ENCODE measurements at places on chromosomes 12 and 14. TPM values are rescaled to one million over a fixed set of nuclear protein-coding genes. Genes with fewer than 3 reads are reported as not detected.
A peak's percentile ranks its signal among the peaks of the same experiment; 100 is the strongest.

GRCh38 chr14:94995551-94995950 is 161.8 kb downstream of the DICER1 start:
- DNase-seq, result no peak

DNA sequence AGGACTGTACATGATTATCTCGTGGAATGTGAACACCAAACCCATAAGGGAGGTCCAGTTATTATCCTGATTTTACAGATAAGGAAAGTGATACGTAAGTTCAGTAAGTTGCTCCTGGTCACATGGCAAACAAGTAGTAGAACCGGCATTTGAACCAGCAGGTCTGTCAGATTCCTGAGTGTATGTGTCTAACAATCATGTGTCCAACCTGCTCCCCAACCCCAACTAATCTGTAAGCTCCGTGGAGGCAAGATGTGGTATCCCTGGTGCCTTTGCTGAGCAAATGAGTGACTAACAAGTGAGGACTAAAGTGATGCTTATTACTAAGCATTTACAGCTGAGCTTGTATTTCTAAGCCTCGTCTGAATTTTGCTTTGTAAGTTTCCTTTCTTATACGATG is 65.9 kb downstream of the PTPN21 start:
- DNase-seq, result no peak

DNA sequence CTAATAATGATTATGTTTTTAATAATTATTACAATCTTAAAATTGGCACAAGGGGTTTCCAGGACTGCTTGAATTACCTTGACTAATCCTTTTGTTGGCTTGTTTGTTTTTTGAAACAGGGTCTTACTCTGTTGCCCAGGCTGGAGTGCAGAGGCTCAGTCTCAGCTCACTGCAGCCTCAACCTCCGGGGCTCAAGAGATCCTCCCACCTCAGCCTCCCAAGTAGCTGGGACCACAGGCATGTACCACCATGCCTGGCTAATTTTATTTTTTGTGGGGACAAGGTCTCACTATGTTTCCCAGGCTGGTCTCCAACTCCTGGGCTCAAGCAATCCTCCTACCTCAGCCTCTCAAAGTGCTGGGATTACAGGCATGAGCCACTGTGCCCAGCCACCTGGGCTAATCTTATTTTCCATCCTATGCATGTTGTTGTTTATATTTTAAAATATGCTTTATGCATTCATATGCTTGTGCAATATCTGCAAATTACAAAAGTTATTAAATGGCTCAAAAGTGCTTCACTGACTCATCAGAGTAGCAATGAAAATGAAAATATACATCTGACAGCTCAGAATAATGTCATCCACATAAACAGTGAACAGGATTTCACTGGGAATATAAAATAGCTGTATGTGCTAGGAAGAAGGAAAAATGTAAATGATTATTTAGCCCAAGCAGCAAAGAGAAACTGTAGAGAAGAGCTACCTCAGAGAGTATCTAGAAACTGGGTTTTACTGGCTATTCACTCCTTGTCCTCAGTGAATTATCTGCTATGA is 24.8 kb upstream of the PLEKHG6 start:
- DNase-seq, result no peak

DNA sequence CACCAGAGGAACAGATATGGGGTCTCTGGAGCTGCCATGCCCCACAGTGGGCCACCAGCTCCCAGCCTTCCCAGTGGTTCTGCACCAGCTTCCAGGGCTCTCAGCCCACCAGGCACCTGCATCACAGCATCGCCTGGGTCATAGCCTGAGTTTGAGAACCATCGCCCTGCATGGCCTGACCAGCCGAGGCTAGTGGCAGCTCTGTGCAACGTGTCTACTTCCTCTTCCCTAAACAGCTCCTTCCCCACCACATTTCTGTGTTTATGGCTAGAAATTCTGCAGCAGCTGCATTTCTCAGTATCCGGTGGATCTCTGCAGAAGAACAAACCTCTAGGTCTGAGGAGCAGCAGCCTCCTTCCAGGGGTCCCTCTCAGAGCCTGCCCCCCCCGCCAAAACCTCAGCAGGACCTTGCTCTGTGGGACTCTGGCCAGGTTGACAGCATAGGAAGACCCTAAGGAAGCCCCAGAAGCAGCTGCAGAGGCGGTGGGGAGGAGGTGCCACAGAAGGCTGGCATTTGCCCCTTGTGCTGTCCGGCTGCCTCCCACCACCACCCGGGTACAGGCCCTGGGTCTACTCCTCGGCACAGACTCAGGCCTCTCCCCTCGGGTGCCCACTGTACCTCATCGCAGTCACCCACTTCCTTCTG is 47.7 kb downstream of the PSMA6 start:
- DNase-seq, result peak; percentile 66

- DNase-seq, result no peak
These were observed 417.3 kb downstream of the IPO8 start for GRCh38 chr12:30278401-30278800.

- DNase-seq, result no peak
These were observed 1.2 kb downstream of the CDKN1B start for GRCh38 chr12:12718381-12718759.

DNA sequence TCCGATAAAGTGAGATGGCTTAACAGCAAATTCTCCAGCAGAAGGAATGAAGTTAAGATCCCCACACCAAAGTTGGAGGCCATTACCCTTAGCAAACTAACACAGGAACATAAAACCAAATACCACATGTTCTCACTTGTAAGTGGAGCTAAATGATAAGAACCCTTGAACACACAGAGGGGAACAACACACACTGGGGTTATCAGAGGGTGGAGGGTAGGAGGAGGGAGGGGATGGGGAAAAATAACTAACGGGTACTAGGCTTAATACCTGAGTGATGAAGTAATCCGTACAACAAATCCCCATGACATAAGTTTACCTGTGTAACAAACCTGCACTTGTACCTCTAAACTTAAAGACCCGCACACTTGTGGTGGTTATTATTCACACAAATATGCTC is 240.4 kb upstream of the NAV3 start:
- DNase-seq, result no peak

GRCh38 chr12:132227782-132228475 is 83.7 kb downstream of the NOC4L start:
- no peak for DNase-seq

- DNase-seq, result no peak
These were observed 25.5 kb downstream of the GALC start for GRCh38 chr14:87967496-87967895.

OR4Q2 gene
- not detected for total RNA-seq

KCNH5 gene
- not detected for total RNA-seq

TPPP2 gene
- 2.2 TPM for total RNA-seq

NOS1 gene
- 12.1 TPM for total RNA-seq

CFAP73 gene
- not detected for total RNA-seq

SOAT2 gene
- not detected for total RNA-seq

RPGRIP1 gene
- total RNA-seq, result not detected

LTBP2 gene
- total RNA-seq, result 33.0 TPM
